ENCODE measurements at places on chromosomes 1 and 21. TPM values are rescaled to one million over a fixed set of nuclear protein-coding genes. Genes with fewer than 3 reads are reported as not detected.

GRCh38 chr1:93617670-93618499, 63.8 kb downstream of the BCAR3 start:
- peaks cover 43% of the 10 kb centered on the region for H3K4me1 ChIP-seq
- DNase-seq = no peak
- no peak overlapping the region for H3K4me3 ChIP-seq

GRCh38 chr1:186042230-186042629, 308.0 kb downstream of the HMCN1 start:
- H3K36me3 ChIP-seq = no peaks in the 10 kb centered on the region
- H3K27ac ChIP-seq = no peak overlapping the region
- no peaks in the 10 kb centered on the region for H3K27me3 ChIP-seq

- H3K36me3 ChIP-seq = no peaks in the 10 kb centered on the region
- no peak for DNase-seq
- no peak overlapping the region for H3K4me3 ChIP-seq
- no peak overlapping the region for H3K27ac ChIP-seq
- no peaks in the 10 kb centered on the region for H3K27me3 ChIP-seq
- H3K4me1 ChIP-seq = no peaks in the 10 kb centered on the region
Observed at GRCh38 chr21:46121286-46122221, 23.6 kb downstream of the COL6A2 start.

- H3K27me3 ChIP-seq = no peaks in the 10 kb centered on the region
- H3K36me3 ChIP-seq = no peaks in the 10 kb centered on the region
- no peak overlapping the region for H3K27ac ChIP-seq
- H3K4me1 ChIP-seq = no peaks in the 10 kb centered on the region
Observed at GRCh38 chr1:178945763-178946266, 74.9 kb upstream of the ANGPTL1 start.

GRCh38 chr1:12600335-12600734, 17.7 kb downstream of the DHRS3 start:
- no peaks in the 10 kb centered on the region for H3K27me3 ChIP-seq
- no peak for DNase-seq
- H3K27ac ChIP-seq = no peak overlapping the region
- no peaks in the 10 kb centered on the region for H3K36me3 ChIP-seq

GRCh38 chr21:33011462-33011861, 14.3 kb upstream of the OLIG2 start:
- no peak overlapping the region for H3K4me3 ChIP-seq
- no peak for DNase-seq
- peaks cover 52% of the 10 kb centered on the region for H3K27me3 ChIP-seq
- H3K27ac ChIP-seq = peak overlapping the region; percentile 71
- H3K4me1 ChIP-seq = no peaks in the 10 kb centered on the region

- no peaks in the 10 kb centered on the region for H3K36me3 ChIP-seq
- H3K4me1 ChIP-seq = no peaks in the 10 kb centered on the region
- H3K27me3 ChIP-seq = no peaks in the 10 kb centered on the region
- H3K27ac ChIP-seq = no peak overlapping the region
Observed at GRCh38 chr1:221858818-221859611, 117.1 kb upstream of the DUSP10 start.

DNA sequence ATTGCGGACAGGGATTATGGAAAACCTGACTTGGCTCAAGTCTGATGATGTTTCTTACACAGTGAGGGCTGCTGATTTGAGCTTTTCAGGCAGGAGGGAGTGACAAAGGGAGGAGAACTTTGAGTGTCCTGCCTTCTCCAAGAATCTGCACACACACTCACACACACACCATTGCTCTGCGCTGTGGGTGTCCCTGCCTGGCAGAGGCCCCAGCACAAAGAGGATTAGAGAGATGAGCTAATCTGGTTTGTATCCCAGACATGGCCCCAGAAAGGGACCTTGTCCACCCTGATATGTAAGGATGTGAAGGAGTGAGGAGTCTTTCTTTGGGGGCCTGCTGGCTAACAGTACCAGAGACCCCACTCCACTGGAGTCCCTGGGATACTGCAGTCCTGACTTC, 5.9 kb upstream of the WNT2B start:
- no peak overlapping the region for H3K27ac ChIP-seq
- no peak overlapping the region for H3K4me3 ChIP-seq
- H3K4me1 ChIP-seq = peaks cover 6% of the 10 kb centered on the region
- no peak for DNase-seq
- no peaks in the 10 kb centered on the region for H3K36me3 ChIP-seq
- peaks cover 4% of the 10 kb centered on the region for H3K27me3 ChIP-seq

GRCh38 chr1:41161846-41162245, 80.3 kb downstream of the SCMH1 start:
- no peaks in the 10 kb centered on the region for H3K36me3 ChIP-seq
- no peaks in the 10 kb centered on the region for H3K4me1 ChIP-seq
- no peak for DNase-seq
- no peak overlapping the region for H3K4me3 ChIP-seq

DNA sequence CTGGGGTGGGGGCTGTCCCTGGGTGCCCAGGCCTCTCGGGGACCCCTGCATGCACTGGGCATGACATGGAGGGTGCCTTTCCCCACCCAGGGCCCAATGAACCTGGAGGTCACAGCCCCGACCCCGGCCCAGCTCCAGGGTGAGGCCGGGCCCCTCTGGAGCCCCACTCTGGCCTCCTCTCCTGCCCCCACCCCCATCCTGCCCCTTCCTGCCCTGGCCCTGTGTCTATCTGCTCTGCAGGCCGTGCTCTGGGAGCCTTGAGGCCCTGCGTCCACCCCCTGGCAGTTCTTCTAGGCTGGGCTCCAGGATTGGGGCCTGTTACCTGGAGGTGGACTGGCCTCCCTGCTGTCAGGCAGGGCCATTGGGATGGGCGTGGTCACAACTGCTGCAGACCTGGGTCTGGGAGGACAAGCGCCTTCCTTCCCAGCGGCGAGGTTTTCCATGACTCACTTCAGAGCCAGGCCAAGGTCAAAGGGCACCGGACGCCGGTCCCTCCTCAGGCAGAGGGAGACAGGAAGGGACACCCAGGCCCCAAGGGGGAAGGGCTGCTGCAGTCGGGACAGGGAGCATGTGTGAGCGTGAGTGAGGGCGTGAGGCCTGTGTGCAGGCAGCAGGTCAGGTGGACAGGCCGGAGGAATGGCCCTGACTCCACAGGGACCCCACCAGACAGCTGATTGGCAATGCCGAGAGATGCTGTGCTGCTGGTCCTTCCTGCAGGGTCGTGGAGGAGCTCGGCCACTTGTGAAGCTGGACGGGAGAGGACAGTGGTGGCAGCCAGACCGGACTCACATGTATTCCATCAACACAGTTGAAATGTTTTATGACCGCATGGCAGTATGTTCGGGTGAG, 31.1 kb upstream of the POFUT2 start:
- peak; percentile 53 for DNase-seq
- peaks cover 47% of the 10 kb centered on the region for H3K4me1 ChIP-seq
- peak overlapping the region; percentile 80 for H3K27ac ChIP-seq
- no peak overlapping the region for H3K4me3 ChIP-seq
- no peaks in the 10 kb centered on the region for H3K36me3 ChIP-seq
- H3K27me3 ChIP-seq = no peaks in the 10 kb centered on the region

GRCh38 chr1:116763787-116764465, 9.7 kb downstream of the CD2 start:
- no peak overlapping the region for H3K27ac ChIP-seq
- H3K4me1 ChIP-seq = no peaks in the 10 kb centered on the region
- no peaks in the 10 kb centered on the region for H3K27me3 ChIP-seq
- H3K4me3 ChIP-seq = no peak overlapping the region
- no peak for DNase-seq

Gene LRRC71
- total RNA-seq = 3.5 TPM

Gene XCL1
- total RNA-seq = 0.73 TPM

Gene MYOG
- not detected for total RNA-seq

Measured in left lung (tissue), 14 donors.